ENCODE measurements at places on chromosomes 5 and 9.
A peak's percentile ranks its signal among the peaks of the same experiment; 100 is the strongest.

DNA sequence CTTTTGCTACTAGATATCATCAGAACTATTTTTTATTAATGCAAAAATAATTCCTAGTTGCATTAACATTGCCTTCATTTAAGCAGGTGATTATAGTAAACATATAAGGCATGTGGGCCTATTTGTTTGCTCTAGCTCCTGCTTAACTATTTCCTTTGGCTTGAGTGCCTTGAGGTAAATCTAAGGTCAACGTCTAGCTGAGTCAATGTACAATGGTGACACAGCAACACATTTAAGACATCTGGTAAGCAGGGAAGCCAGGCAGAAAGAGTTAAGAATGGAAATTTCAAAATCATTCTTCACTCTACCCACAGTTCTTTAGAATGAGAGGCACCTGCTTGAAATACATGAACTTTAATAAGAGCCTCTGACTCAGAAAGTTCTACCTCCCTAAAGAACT, 111.9 kb upstream of the FST start:
- no peak for DNase-seq

DNA sequence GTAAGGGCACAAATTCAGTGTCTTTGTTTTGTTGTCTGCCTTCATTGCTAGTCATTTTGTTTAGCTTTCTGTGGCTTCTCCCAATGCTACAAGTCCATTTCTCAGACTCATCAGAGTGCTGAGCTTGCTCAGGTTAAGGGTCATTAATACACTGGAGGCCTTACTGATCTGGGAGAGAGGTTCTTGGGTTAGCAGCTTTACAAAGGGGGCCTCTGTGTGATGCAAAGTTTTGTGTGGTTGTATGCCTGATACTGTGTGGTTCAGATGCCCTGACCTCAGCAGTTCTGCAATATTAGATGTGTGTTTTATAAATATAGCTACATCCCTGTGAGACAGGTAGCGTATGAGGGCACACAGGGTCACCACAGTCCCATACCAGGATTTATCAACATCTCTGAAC, 34.8 kb upstream of the SMARCA2 start:
- DNase-seq, result no peak

GRCh38 chr5:93793159-93793781, 51.9 kb upstream of the POU5F2 start:
- DNase-seq, result no peak

- DNase-seq, result no peak
Observed at GRCh38 chr9:86601697-86602096, 247.5 kb upstream of the TUT7 start.

GRCh38 chr9:69715096-69715495, 42.9 kb upstream of the APBA1 start:
- DNase-seq, result no peak

DNA sequence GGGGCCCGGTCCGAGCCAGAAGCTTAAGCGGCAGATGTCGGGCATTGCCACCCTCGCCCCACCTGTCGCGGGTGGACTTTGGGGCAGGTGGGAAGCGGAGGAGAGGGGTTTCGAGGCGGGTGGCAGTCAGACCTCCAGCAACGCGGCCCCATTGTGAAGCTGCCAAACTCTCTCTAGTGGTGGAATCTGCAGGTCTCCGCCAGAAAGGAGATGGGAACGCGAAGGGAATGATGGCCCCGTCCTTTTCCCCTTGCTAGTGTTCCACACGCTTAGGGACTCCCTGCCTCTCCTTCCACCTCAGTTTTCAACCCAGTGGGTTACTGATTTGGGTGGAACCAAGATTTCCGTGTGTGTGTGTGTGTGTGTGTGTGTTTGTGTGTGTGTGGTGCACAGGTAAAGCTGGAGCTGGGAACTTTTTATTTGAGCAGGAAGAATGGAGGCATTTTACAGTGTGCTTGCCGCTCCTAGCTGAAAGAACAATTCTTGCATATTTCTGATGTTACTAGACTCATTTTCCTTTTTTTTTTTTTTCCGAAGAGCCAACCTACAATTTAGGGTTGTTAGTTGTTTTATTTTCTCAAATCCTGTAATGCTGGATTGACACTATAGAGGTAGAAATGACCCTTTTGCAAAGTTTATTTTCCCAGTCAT, 1.3 kb downstream of the MACIR start:
- DNase-seq, result peak; percentile 8

DNA sequence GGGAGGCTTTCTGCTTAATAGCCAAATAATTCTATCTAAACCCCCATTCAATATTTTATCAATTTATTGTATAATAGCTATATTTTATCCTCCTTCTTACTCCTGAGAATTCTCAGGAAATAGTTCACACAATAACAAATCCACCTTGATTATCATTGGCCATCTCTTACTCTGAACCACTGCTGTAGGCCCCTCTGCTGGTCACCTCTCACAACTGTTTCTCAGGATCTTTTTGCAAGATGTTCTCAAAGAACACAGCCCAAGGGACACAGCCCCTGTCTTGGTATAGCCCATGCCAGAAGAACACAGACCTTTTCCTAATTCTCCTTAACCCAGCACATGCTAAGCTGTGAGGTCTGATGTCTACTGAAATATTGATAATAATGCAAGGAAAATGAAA, 74.9 kb upstream of the HTR4 start:
- DNase-seq, result peak; percentile 0

DNA sequence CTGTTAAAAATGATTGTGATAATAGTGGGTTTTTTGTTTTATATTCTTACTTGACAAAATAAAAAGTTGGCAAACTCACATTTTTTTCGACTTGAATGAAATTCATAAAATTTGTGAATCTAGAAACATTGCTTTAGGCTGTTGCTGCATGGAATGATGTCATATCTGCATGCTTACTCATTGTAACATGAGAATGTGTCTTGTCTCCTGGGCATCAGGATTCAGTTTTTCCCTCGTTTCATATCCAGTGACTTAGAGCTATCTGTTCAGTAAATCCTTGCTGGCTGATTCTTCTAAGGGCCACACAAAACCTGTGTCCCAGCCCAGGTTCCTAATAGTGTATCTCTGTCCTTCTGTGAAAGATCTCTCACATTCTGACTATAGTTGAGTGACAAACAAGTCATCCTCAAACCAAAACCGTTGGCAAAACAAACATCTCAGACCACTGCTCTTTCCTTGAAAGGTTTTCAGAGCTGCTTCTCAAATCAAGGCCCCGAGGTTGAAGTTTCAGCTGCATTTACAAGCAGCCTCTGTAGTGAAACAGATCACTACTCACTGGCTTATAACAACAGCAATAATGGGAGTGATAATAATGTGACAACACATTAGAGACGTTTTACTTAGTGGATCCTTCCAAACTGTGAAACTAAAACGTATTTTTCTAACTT, 95.0 kb downstream of the NPR3 start:
- DNase-seq, result no peak

DNA sequence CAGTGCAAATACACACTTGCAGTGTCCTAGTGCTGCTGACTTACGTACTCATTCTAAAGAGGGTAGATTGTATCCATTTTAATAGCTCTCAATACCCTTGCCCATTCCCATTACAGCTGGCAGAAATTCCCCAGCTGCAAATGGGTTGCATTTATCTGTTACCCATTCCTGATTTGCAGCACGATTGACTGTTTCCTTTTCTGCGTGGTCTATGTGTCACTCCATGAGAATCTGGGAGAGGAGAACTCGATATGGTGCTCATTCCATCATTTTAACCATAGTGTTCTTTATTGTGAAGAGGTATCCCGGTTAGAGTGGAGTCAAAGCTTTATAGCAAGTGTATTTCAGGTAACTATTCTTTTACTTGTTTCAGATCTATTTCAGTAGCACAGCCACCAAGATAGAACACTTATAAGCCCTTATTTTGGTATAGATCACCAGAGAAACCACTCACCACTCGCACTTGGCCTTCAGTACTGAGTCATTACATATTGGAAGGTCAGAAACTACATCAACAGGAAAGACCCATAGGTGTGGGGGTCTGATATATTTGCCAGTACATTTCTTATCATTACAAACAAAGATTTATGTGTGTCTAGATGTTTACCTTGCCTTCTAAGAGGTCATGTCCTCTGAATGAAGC, 139.5 kb downstream of the MUSK start:
- DNase-seq, result no peak

DNA sequence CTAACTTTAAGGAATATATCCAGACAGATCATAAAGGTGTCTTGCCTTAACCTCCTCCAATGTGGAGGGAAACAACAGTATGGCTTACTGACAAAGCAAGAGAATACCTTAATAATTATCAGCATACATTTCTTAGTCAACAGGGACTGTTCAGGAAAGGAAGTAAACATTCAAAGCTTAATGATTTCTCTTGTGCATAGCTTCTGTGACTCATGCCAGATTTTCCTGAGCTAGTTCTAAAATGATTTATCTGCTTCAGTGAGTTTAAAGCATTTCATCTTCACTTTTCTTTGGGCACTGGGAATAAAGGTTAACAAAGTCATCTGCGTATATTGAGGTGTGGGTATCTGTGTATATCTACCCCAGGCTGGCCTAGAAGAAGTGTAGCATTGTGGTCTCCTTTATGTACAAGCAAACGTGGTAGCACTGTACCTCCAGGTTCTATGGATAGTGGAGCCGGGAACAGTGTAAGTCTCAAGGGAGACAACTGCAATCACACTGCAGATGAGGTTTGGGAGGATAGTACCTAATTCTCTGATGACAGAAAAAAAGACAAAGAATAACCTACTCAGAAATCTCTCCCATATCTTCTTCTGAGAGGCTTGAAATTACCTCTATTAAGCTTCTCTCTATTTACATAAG, 284.1 kb downstream of the HCN1 start:
- no peak for DNase-seq

- DNase-seq, result no peak
Observed at GRCh38 chr9:127905004-127905728, 5.8 kb upstream of the ST6GALNAC6 start.

GRCh38 chr5:140311011-140311467, 8.1 kb upstream of the PFDN1 start:
- DNase-seq, result no peak

GRCh38 chr9:133703591-133704399, 34.4 kb downstream of the SARDH start:
- DNase-seq, result peak; percentile 59

DNA sequence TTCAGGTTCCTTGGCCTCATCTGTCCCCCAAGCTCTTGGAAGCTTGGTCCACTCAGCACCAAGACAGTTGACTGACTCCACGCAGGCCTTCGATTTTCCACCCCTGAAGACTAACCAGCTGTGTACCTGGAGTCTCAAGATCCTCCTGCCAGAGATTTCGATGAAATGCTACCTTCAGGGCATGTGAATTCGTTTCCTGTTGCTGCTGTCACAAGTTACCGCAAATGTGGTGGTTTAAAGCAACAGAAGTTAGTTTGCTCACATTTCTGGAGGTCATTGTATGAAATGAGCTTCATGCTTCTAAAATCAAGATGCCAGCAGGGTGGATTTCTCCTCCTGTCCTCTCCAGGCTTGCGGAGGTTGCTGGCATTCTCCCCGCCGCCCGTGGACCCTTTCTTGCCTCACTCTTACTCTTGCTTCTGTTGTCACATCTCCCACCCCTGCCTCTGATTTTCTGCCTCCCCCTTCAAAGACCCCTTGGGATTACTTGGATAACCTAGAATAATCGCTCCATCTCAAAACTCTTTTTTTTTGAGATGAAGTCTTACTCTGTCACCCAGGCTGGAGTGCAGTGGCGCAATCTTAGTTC, 27.6 kb upstream of the RETREG1 start:
- no peak for DNase-seq

- DNase-seq, result no peak
Observed at GRCh38 chr5:170246126-170246870, 13.5 kb downstream of the C5orf58 start.

DNA sequence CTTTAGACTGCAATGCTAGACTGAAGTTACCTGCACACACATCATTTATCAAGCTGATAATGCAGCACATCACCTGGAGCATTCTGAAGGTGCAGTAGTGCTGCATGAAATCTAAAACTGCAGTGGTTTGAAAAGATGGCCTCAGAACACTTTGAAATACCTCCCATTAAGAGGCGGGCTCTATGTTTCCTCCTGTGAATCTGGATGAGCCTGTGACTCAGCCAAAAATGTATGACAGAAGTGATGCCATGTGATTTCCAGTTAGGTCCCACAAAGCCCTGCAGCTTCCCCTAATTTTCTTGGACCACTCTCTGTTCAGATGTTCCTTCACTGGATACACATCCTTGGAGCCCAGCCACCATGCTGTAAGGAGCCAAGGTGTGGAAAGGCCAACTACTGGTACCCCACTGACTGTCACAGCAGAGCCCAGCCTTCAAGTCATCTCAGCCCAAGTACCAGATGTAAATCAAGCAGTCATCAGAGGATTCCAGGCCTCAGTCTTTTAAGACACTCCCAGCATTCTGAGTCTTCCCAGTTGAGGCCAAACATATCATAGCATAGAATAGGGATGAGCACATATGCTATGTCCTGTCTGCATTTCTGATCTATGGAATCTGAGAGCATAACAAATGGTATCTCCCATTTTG, 27.2 kb upstream of the DEPDC1B start:
- no peak for DNase-seq

DNA sequence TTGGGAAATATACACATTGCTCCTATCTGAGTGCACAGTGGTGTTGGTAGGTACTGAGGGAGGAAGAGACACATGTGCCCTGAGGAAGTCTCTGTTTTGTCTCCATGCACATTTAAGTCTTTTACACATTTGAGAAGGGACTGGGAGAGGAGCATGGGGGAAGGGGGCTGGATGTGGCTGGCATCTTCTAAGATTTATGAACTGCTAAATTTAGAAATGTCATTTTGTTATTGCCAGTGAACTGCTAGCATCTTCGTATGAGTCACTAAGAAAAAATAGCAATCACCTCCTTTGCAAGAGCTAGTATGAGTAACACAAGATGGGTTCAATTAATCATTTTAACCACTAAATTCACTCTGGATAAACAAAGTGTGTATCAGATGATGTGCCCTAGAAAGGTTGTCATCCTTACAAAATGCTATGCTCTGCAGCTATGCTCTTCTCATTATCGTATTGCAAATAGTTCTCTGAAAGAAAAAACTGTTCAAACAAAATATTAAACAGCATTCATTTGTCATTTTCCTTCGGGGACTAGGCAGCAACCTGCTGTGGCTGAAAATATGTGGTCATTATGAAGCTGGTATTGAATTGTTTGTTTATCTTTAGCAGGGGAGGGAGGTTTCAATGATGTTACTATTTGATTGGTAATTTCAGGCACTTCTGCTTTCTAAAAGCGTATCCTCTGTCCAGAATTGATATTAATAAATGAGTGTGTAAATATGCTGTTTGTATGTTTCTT, 236.5 kb downstream of the DMRTA1 start:
- DNase-seq, result peak; percentile 55

Data from NCI-H2081 (cell line).